ENCODE measurements at places on chromosomes 2 and 18.

DNA sequence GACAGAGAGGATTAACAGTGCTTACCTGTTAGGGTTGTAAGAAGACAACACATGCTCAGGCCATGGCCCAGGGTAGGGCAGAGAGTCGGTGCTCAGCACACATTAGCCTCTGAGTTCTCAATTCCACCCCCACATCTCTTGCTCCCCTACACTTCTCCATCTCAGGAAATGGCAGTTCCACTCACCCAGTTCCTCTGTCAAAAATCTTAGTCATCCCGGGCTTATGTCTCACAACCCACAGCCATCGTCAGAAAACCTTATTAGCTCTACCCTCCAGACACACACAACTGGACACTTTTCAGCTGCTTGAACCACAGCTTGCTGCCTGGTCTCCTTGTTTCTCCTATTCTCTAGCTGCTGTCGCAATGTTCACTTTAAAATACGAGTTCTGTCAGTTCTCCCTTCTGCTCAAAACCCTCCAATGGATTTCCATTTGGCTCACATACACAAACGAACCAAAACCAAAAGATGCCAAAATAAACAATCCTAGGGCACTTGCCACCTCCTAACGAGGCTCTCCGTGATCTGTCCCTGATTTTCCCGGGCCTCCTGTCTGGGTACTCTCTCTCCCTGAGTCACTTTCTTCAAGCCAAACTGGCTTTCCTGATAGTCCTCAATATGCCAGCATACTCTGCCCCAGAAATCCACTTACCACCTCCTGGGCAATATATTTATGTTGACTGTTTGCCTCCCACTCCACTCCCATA is 89.7 kb downstream of the KCTD1 start:
- DNase-seq, result no peak

DNA sequence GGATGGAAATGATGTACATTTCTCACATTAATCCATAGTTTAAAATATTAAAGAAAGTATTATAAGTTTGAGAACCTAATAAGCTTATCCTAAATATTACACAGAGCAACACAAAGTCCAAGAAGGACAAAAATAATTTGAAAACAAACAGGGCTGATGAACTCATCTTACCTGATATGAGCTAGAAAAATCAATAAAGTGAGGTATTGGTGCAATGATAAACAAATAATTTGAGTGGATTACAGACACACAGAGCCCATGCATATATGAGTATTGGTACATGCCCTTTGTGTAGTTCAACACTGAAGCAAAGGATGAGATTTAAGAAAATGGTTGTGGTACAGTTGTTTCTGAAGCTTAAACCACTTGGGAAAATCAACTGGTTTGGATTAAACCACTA is 1139.0 kb downstream of the SUCLG1 start:
- no peak for DNase-seq

- no peak for DNase-seq
These were observed 6.3 kb downstream of the TRABD2A start for GRCh38 chr2:84874381-84875212.

- no peak for DNase-seq
These were observed 490.4 kb upstream of the SPRED2 start for GRCh38 chr2:65922794-65923193.

GRCh38 chr2:134460583-134460998 is 206.7 kb downstream of the MGAT5 start:
- peak; percentile 38 for DNase-seq

DNA sequence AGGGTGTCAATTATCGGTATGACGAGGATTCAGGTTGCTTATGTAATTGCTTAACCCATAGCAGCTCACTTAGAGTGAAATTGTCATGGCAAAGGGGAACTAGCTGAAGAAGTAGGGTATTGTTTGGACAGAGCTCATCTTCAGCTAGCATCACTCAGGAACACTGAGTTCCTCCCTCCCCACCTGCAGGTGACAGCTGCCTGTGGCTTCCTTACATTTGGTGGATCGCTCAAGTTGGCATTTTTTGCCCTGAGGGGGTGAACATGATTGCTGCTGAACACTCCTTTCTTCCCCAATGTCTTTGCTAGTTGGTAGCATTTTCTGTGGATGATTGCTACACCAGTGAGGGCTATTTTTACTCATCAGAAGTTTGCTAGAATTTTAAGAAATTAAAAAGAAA is 86.7 kb upstream of the THUMPD2 start:
- no peak for DNase-seq

- DNase-seq, result peak; percentile 90
These were observed at the start of gene ST3GAL5 for GRCh38 chr2:85888684-85889626. Gene ST3GAL5 (minus strand): TSS chr2:85888990. CDS start chr2:85888905, 85 bp downstream.

- no peak for DNase-seq
These were observed 432.8 kb downstream of the METTL4 start for GRCh38 chr18:2138552-2138951.

GRCh38 chr2:168461178-168461941 is 5.3 kb downstream of the CERS6 start:
- DNase-seq, result no peak

DNA sequence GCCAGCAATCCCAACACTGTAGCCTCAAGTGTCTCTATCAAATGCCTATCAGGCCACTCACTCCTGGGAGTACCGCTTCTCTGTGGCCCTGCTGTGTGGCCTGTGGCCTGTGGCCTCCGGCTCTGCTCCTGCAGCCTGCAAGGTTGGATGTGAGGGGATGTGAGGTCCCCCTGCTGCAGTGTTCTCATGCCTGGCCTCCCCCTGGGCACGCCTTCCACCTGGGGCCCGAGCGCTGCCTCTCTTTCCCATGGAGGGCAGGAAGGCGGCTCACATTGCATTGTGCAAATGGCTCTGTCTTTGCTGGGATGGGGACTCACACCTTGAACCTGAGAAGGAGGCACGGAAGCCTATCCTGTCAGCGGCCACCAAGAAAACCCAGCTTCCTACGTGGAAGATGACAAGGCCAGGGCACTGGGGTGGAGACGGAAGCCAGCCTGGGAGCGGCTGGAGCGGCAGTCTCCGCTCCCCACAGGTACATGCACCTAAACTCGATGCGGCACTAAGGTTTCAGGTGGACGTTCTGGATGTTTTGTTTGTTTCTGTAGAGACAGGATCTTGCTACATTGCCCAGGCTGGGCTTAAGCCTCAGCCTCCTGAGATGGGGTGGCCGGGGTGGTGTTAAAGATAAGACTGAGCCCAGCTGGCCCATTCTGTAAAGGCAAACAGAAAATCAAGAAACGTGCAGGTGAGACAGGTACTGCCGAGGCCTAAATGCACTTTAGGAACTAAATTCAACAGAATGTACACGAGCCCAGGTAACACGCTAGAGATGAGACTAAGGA is 140.1 kb downstream of the HDAC4 start:
- DNase-seq, result no peak

DNA sequence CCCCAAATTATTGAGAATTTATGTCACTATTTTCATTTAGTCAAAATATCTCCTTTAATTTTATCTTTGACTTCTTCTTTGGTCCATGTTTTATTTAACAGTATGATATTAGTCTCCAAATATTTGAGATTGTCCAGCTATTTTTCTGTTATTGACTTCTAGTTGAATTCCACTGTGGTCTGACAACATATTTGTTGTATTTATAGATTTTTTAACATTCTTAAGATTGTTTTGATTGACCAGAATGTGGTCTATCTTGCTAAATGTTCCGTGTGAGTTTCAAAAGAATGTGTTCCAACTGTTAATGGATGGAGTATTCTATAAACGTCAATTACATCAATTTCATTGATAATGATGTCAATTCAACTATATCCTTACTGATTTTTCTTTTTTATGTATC is 1452.1 kb downstream of the SUCLG1 start:
- no peak for DNase-seq

GRCh38 chr2:24820598-24821432 is 27.6 kb downstream of the CENPO start:
- no peak for DNase-seq

GRCh38 chr2:1528273-1529064 is 115.2 kb downstream of the TPO start:
- DNase-seq, result no peak

DNA sequence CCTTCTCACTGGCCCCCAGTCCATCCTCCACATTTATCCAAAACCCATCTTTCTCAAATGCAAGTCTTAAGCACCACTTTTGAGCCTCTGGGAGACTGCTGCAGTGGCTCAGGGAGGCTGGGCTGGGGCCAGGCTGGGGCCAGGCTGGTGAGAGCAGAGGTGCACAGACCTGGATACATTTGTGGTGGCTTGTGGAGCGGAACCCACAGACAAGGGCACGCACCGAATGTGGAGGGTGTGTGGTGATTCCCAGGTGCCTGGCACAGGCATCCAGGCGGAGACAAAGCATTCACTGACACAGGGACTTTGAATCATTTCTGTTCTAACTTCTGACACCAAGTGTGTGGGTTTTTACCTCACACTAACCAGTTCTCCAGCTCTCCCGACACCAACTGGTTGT is 42.2 kb upstream of the MGAT4A start:
- no peak for DNase-seq

- DNase-seq, result no peak
These were observed 125.4 kb downstream of the CELF4 start for GRCh38 chr18:37440206-37440605.

DNA sequence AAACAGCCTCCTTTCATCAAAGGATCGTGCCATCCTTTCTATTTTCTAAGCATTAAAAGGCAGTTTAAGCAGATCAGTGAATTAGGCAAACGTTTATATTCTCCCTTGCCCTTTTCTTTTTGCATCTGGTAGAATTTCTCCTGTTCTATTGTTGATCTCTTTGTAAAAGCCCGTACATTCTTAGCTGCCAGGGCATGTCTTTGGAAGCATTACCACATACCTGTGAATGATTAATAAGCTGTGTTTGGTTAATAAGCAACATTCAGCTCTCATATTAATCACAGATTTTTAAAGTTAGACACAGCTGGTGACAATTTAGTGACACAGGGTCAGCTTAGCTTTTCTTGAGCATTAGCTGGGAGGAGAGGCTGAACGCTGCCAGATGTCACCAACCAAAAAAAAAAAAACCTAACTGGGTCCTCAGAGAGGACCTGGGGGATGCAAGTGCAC is 33.8 kb upstream of the CYP1B1 start:
- no peak for DNase-seq

DNA sequence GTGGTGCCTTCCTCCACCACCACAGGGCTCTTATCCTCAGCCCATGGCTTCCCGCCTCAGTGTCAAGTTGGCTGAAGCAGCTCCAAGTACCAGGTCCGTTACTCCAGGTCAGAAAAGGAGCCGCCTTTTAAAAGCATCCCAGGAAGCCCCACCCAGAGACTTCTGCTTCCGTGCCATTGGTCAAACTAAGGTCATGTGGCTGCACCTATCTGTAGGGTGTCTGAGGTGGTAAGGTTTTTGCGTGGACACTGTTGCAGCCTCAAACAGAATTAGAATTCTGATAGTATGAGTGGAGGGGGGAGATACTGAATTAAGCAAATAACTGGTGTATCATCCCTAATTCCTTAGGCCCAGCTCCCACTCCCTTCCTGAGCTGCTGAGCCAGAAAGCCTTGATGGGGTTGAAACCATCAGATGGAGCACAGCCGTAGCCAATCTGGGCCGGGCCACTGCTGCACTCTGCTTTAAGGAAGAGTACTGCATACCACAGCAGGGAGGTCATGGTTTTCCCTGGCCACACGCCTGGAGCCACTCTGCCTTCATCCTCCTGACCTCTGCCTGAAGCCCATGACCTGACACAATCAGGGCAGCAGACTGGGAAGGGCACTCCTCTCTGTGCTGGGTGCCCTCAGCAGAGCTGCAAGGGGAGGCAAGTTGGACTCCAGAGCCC is 8.4 kb downstream of the TMEM247 start:
- no peak for DNase-seq

DNA sequence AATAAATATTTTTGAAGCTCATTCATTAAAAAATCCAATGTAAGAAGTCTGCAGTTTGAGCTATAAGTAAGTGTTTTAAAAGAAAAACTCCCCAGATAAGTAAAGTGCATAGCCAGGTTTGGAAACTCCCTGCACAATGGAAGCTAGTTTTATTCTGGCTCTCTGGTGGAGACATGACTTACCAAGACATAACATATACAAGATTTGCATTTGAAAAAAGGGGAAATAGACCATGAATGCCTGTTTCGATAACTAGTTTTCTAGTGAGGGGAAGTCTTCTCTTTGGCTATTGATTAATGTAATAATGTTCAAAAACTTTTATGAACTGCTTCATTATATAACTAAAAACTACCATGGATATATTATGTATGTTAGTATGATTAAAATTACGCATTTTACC is 435.2 kb downstream of the ARHGAP15 start:
- no peak for DNase-seq

- DNase-seq, result no peak
These were observed 40.6 kb upstream of the SNED1 start for GRCh38 chr2:240957656-240958365.

DNA sequence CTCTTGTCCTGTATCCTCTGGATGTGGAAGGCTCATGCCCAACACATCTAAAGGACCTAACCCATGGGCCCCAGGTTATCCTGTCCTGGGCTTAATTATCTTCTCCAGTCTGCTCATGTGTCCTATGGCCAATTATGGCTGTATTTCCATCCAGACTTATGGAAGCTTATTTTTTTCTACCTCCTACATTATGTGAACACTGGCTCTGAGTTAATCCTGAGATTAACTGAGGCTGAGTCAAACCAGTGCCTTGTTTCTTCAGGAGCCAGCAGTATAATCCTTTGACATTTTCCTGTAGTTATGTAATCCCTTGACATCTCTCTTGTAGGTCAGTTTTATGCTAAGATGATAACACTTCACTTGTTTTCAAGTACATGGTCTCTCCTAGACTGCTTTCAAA is 213.6 kb downstream of the PMAIP1 start:
- DNase-seq, result no peak

Data from naive thymus-derived CD8-positive, alpha-beta T cell (primary cell).